Hematopoietic multipotent progenitor cell (in vitro differentiated cells): ENCODE measurements at places on chromosomes 1 and 21. TPM values are rescaled to one million over a fixed set of nuclear protein-coding genes. Genes with fewer than 3 reads are reported as not detected.
A peak's percentile ranks its signal among the peaks of the same experiment; 100 is the strongest.

Gene HSD3B2
- total RNA-seq: not detected

- no peak for DNase-seq
These were observed 126.4 kb downstream of the CLIC6 start for GRCh38 chr21:34795175-34795547.

GRCh38 chr1:159177272-159177907, 6.0 kb downstream of the CADM3 start:
- DNase-seq: peak; percentile 80

GRCh38 chr1:22665752-22666151, 12.7 kb downstream of the C1QB start:
- DNase-seq: no peak

Gene SFN
- 0.54 TPM for total RNA-seq
